Skeletal muscle cell (primary cell): ENCODE measurements at places on chromosomes 16 and 17.

GRCh38 chr16:75947626-75948239, 221.4 kb upstream of the CPHXL start:
- DNase-seq = no peak

DNA sequence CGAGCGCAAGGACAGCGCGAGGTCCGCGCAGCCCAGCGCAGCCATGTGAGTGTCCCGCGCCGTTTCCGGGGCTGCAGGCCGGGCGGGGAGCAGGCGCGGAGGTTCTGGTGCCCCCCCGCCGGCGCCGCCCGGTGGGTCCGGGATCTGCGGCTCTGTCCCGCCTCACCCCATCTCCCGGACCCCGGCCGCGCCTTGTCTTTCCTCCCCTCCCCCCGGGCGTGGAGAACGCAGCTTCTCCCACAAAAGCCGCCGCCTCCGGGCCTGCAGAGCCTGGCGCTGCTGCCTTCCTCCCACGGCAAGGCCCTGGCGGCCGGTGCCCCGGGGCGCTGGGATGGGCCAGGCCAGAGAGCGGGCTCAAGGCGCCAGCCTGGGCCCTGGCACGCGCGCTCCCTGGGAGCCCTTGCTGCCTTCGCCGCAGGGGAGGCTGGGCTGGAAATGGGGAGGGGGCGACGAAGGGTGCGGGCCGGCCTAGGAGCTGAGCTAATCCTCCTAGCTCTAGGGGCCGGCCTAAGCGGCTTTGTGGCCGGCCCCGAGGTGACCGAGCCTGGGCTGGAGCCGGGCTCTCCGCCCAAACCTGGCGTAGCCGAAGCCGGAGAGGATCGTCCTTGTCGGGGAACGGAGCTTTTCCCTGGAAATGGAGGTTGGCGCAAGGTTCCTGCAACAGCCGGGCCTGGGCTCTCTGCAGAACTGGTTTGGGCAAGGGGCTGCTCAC, 397 bp downstream of the RIPOR1 start:
- no peak for DNase-seq

DNA sequence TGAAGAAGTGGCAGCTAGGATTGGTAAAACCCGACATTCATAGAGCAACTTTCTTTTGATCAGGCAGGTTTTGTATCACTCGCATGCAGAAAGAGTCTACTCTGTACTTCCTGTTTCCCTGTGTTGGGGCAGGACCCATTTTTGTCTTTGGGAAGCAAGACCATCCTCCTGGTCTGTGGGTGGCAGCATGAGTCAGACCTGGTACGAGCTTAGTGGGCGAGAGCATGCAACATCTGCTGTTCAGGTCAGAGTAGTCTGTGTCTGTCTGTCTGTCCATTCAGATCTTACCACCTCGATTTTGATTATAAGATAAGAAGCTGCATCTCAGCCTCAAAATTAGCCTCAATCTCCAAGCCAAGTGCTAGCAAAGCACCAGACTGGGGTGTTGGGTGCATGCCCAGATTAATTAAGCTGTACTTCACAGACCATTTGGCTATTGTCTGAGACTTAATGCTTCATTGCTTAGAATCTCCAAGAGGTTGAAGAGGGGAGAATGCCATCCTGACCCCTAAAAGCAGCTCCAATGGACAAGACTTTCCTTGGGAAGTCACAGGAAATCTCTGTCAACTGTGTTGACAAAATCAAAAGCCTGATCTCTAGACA, 110.9 kb downstream of the XYLT1 start:
- no peak for DNase-seq

DNA sequence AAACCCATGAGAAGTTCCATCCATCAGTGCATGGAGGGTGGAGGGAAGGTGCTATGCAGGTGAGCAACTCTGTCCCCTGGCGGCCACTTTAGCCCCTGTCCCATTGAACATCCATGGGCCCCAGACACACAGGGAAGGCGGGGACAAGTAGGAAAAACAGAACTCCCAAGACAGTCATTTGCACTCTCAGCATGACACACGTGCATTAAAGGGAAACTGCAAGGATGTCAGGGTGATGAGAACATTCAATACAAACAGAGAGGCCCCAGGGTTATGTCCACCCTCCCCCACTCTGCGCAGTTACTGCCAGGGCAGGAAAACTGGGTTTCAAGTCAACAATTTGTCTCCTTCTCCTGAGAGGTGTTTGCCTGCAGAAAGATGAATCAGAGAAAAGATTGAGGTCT, 44.0 kb upstream of the AKTIP start:
- DNase-seq = peak; percentile 60
